ENCODE measurements at places on chromosomes 2 and 18. TPM values are rescaled to one million over a fixed set of nuclear protein-coding genes. Genes with fewer than 3 reads are reported as not detected.

DNA sequence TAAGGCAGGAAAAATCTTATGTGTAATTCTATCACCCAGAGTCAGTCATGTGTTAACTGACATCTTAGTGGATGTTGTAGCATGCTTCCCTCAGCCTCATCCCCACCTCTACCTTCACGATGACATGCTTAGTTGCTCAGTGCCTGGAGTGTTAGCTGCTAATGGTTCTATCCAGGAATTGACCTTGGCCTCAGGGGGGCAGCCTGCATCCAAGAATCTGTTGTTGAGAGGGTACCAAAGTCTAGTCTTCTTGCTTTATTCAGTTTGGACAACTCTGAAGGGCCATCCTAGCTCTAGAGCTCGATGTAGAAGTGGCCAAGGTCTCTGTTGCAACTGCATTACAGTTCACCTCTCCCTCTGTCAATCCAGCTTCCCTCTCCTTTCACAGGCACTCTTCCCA, 61.2 kb downstream of the ACYP2 start:
- no peak overlapping the region for H3K27ac ChIP-seq
- H3K4me3 ChIP-seq: no peak overlapping the region
- no peaks in the 10 kb centered on the region for H3K4me1 ChIP-seq
- no peaks in the 10 kb centered on the region for H3K36me3 ChIP-seq
- peak; percentile 42 for DNase-seq

DNA sequence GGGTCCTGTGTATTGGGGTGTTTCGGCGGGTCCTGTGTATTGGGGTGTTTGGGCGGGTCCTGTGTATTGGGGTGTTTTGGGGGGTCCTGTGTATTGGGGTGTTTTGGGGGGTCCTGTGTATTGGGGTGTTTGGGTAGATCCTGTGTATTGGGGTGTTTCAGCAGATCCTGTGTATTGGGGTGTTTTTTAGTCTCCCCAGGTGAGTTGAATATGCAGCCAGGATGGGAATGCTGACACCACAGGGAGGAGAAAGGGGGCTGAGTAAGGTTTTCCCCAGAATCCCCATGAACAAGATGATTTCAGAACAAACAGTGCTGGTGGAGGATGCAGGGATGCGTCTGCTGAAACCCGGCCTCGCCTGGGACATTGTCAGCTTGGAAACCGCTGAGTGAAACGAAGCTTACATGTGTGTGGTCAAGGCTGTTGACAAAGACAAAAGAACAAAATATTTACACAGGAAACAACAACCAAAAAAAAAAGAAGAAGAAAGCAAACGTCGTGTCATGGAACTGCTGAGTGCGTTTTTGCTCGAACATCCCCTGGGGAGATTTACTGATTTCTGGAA, 88.5 kb upstream of the ODC1 start:
- peaks cover 36% of the 10 kb centered on the region for H3K4me1 ChIP-seq
- DNase-seq: no peak
- no peaks in the 10 kb centered on the region for H3K27me3 ChIP-seq
- H3K27ac ChIP-seq: no peak overlapping the region

DNA sequence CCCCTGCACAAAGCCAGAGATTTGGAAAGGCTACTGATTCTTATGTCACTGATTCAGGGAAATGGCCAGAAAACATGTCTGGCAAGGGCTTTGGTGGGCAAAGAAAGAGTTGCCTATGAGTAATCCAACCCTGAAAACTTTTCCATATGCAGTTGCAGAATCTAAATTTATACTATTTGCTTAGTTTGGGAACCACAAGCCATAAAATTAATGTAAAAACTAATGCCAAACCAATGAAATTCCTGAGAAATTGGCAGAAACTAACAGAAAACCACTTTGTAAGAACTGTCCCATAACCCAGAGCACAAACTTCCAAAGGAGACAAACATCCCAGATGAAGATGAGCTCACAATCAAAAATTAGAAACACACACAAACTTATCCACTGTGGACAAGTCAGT, 48.8 kb downstream of the TCF4 start:
- H3K36me3 ChIP-seq: no peaks in the 10 kb centered on the region
- no peak overlapping the region for H3K4me3 ChIP-seq
- H3K4me1 ChIP-seq: no peaks in the 10 kb centered on the region

RAD51AP2 gene
- total RNA-seq: not detected

GKN1 gene
- not detected for total RNA-seq

Data from Calu3 (cell line).